ENCODE measurements at places on chromosomes 13 and 19.

DNA sequence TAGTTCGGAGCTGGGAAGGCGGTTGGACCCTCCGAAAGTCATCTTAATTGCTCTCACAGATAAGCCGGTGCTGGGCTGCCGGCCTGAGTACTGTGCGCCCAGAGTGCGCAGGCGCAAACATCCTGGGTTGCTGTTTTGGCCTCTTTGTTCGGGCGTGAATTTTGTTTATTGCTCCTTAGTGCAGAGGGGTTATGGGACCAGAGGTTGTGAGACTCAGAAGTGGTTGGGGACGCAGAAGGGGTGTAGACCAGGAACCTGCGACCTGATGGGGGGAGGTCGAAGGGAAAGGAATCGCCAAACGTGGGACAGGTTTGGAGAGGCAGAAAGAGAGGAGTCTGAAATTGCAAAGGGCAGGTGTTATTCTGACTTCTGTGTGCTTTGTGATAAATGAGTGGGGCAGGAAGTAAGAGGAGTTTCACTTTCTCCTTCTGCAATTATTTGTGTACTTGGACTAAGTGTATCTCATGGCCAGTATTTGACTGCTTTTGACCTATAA is 607 bp upstream of the ZNF566 start:
- DNase-seq: peak; percentile 83

DNA sequence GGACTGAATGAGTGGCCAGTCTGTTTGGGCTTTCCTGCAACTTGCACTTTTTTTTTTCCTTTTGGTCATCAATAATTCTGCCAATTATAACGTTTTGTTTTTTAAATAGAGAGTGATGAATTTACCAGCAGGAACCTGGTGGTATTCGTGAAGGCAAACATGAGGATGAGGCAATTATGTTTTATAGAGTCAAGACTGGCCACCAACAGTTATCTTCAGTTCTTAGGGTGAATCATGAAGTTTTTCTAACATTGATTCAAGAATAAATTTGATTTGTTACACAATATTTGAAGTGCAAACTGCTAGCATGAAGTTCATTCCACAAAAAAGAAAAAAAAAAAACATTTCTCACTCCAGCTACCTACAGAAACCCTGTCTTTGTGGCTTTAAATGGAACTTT is 244.5 kb downstream of the SPRY2 start:
- DNase-seq: no peak

DNA sequence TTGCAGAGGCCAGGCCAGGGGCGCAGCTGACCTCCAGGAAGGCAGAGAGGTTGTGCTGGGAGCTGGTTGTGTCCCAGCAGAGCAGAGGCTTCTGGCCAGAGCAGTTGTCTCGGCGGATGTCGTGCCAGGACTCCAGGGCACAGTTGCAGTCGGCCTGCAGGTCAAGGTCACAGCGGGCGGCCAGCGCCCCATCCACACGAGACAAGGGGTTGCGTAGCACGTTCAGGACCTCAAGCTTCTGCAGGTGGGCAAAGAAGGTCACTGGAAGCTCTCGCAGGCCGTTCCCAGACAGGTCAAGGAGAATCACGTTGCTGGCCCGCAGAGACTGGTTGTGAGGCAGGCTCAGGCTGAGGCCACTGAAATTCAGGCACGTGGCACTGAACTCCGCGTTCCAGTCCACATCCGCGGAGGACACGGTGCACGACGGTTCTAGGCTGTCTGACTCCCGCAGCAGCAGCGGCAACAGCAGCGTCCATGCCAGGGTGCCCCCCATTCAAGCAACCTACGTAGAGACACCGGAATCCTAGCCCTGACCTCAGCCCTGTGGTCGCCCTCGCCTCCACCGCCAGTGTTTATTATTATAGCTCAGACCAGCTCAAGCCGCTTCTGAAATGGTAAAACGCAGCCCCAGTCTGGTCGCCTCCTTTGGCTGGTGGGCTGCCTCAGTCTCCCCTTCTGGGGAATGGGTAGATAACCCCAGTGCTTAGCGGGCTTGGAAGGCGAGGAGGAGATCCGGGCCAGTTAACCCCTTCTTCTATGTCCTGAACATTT is 766 bp downstream of the LRRC25 start:
- no peak for DNase-seq

DNA sequence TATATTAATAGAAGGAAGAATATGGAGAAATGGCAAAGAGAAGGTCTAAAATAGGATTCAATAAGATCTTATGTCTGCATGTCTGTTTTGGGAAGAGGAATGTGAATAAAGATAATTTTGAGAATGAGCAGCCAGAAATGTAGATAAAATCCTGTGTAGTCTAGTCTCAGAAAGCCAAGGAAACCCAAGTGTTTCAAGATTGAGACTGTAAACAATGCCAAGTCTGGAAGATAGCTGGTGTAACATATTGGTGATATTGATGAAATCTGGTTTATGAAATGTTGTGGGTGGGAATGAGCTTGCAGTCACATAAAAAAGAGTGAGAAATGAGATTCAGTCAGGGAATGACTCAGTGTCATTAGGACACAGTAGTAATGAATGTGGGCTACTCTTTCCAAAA is 1180.3 kb upstream of the PCDH20 start:
- DNase-seq: no peak

DNA sequence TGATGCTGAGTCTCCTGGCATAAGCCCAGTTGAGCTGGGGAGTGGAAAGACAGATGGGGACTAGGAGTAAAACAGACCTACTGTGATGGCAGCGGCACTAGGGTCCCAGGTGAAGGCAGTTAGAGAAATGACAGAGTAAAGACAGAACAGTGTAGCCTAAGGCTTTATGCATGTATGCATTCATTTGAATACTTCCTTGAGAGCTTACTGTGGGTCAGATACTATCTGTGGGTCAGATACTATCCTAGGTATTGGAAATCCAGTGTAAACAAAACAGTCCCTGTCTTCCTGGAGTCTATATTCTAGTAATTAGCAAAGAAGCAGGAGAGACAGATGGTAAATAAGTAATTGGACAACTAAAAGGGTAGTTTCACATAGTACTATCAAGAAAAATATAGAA is 73.7 kb upstream of the LRCH1 start:
- no peak for DNase-seq
